ENCODE measurements at places on chromosomes 16 and 17. TPM values are rescaled to one million over a fixed set of nuclear protein-coding genes. Genes with fewer than 3 reads are reported as not detected.

Gene CAPNS2
- total RNA-seq, result not detected

DNA sequence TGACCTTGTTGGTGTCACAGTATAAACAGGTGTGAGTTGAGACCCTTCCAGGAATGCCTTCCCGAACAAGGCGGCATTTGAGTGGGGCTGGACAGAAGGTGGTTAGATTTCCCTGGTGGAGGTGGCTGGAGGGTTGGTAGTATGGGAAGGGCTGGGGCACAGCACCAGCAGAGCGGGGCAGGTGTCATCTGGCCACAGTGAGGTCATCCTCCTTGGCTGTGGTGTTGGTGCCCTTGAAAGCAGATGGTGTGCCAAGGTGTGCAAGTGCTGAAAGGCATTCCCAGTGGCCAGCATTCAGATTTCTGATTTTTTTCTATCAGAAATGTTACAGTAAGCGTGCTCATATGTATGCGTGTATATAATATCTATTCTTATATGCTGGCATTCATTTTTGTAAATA lies 126.6 kb downstream of the LAT start:
- DNase-seq, result no peak

Gene FOXC2
- total RNA-seq, result not detected

- DNase-seq, result no peak
Observed at GRCh38 chr16:46803373-46803772, 27.6 kb downstream of the C16orf87 start.

Gene PIGS
- total RNA-seq, result 34.8 TPM

DNA sequence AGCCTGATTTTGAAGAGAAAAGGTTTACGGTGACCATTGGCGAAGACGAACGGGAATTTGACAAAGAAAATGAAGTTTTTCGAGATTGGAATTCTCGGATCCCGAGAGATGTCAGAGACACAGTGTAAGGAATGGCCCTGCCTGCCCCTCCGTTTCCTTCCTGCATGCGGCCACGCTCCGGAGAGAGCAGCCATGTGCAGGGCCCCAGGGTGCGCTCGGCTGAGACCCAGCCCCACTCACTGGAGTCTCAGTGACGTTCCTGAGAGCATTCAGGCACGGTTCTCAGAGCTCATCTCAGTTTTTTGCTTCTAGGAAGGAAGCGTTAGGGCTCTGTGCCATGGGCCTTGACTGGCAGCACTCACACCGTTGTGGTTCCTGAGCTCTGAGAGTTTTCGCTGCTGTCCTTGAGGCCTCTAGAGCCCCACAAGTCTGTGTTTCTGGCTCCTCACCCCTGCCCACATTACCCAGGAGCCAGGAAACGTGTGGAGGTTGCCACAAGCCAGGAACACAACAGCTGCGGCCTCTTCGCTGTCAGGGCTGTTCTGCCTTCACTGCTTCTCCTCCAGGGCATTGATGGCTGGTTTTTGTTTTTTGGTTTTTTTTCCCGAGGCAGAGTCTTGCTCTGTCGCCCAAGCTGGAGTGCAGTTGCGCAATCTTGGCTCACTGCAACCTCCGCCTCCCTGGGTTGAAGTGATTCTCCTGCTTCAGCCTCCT lies 29.8 kb downstream of the ZC3H18 start:
- DNase-seq, result no peak

- no peak for DNase-seq
Observed at GRCh38 chr16:65944361-65944760, 422.1 kb upstream of the CDH5 start.

Gene TEKT3
- total RNA-seq, result not detected

All from activated naive CD4-positive, alpha-beta T cell treated with anti-CD3 and anti-CD28 coated beads for 36 hours (primary cell).